NB4 (cell line): ENCODE measurements at places on chromosomes 1 and 21.

GRCh38 chr1:168755800-168756418 is 26.9 kb upstream of the DPT start:
- DNase-seq = no peak

DNA sequence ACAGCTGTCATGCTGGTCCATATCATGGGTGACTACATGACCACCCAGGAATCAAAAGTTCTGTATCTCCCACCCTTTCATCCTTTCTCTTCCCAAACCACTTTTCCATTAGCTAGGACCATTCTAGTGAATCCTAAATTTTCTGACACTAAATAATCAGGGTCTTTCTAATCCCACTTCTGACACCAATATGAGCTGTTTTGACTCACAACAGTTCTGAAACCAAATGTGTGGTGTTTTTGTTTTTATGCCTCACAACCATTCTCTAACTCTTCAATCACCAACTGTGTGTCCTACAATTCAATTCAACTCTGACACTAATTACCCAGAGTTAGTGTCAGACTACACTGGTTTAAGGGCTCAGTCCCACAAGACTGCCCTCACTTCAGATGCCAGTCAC is 63.9 kb downstream of the SMYD2 start:
- no peak for DNase-seq

DNA sequence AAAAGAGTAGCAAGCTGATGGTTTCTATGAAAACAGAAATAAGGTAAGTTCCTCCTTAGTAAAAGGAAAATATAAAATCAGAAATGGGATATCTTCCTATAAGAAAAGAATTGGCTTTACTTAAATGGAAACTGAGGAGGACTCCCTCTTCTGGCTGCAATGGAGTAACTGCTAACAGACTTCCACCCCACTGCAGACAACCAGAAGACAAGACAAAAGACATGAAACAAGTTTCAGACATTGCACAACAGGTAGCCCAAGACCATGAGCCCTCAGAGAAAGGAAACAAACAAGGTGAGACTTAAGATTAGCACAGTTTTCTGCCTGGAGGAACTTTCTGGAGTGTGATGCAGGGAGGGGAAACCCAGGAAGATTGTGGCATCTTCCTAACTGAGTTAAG is 17.0 kb upstream of the OLFML2B start:
- peak; percentile 59 for DNase-seq

DNA sequence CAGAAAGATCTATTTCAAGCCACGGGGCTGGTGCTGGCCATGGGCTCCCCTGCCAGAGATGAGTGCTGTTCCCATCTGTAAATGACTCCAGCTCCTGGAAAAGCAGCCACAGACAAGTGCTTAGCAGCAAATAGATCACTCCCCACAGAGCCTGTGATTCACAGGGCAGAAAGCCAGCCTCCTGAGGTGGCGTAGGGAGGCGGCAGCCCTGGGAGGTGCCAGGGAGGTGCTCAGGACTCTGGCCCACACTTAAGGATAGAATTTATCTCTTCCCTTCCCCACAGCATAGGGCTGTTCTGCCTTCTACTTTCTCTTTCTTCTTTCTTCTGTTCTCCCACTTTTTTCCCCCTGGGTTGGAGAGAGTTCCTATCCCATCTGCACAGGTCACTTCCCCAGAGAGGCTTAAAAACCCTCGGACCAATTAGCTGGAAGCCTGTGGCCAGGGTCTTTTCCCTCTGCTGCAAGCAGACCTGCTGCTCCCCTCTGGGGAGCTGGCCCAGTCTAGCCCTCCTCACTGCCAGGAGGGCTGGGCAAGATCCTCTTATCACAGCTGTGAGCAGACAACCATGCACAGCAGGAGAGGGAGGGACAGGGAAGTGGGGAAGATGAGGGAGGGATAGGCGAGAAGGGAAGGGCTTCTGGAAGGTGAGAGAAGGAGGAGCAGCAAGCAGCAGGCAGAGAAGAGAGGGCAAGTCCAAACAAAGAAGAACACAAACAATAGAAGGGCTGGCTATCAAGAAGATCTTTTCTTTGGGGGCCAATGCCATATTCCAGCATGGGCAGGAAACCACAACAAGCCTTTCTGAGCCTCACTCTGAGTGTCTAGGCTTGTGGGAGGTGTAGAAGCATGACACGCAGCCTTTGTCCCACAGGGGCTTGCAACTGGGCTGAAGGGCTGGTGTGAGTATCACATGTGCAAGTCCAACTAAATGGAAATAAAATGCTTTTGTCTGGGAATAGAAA is 41.0 kb downstream of the KCND3 start:
- peak; percentile 70 for DNase-seq

DNA sequence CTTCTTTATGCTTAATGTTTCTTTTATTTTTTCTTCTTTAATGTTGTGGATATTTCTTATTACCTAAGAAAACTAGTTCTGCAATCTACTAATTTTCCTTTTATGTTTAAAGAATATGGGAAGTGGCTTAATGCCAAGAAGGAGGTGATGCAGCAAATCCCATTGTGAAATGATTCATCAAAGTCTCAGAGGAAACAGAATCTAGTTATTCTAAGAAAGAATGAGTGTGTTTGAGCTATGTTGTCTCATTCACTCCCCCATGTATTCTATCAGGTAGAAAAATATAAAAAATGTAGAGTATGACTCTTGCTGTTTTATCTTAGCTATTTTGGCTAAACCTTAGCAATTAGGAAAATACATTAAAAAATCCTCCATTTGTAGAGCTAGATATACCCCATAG is 659.9 kb upstream of the RGS18 start:
- DNase-seq = no peak

DNA sequence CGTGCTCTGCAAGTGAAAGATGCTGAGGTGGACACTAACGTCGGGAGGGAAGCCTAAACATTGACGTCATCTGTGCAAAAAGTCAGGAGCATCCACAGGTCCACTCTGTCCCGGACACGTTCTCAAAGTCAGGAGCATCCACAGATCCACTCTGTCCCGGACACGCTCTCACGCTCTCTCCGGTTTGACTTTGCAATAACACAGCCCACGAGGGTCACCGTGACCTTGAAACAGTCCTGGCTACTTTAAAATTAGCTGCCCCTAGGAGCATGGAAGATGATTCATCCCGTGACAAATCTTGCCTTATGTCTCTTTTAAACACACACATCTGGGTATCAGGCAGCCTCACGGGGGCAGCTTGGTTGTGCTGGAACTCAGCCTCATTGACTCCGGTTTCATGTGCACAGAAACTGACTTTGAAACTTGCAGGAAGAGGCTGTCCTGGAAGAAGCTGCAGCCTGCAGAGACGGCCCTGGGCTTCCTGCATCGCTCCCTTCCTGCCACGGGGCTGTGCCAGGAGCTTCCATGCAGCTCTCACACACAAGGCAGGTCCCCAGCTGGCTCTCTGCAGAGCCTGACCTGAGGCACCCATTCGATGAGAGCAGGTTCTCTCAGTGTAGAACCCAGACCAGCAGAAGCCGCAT is 18.1 kb upstream of the COL18A1 start:
- DNase-seq = peak; percentile 48

DNA sequence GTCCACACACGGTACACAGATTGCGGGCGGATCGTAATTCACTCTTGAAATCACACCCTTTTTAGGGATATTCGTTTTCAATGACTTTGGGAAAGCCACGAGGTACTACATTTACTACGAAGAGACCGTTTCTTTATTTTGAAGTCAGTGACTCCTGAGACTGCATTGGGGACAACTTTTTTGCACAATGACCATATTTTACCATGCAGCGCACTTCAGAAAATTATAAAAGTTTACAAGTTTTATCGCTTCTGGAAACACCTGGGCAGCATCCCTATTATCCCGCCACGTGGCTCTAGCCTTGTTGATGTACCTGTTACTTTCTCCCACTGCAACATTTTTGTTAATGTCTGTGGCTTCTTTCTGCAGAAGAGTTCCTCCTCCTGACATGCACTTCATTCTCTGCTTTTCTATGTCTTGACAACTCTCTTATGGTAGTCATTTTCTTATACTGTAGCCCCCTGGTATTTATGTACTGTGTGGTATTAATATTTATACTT is 1.3 kb upstream of the AKT3 start:
- DNase-seq = no peak

DNA sequence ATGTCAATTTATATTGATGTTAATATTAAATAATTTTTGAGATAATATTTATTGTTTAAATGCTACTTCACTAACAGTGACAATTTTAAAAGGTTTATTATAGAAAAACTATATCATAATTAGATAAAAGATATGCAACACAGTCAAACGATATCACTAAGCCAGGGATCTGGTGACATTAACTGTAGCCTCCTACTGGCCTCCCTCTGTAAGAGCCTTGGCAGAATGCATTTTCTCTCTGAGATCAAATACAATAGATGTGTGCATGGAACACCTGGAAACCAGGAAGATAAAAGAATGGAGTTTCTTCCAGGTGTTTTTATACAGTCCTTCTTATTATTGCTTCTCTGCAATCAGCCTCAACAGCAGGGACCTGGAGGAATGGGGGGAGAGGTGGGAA is 1762.1 kb downstream of the BRINP3 start:
- no peak for DNase-seq

DNA sequence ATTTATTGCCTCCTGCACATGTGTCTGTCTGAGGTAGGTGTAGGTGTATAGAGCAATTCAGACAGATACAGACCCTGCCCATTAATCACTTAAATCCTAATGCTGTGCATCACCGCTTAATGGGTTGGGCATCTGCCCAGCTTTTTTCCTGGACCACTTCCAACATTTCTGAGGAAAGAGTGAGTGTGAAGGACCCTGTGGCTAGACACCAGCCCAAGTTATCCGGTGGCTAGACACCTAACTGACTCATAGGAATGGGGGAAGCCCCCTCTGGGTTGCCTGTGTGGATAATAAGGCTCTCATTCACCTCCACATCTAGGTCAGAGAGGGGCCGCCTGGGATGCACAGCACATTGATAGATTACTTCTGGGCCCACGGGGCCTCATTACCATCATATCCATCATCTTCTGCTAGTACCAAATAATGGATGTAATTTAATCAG is 121.1 kb upstream of the RAVER2 start:
- no peak for DNase-seq

GRCh38 chr1:38527373-38527966 is 332.1 kb downstream of the RRAGC start:
- no peak for DNase-seq

- DNase-seq = peak; percentile 60
These were observed 808 bp downstream of the MAP3K21 start for GRCh38 chr1:233328142-233328921.

GRCh38 chr21:28644762-28645161 is 347.9 kb downstream of the LTN1 start:
- no peak for DNase-seq

- no peak for DNase-seq
These were observed 51.9 kb downstream of the KIAA1614 start for GRCh38 chr1:180964595-180964994.

DNA sequence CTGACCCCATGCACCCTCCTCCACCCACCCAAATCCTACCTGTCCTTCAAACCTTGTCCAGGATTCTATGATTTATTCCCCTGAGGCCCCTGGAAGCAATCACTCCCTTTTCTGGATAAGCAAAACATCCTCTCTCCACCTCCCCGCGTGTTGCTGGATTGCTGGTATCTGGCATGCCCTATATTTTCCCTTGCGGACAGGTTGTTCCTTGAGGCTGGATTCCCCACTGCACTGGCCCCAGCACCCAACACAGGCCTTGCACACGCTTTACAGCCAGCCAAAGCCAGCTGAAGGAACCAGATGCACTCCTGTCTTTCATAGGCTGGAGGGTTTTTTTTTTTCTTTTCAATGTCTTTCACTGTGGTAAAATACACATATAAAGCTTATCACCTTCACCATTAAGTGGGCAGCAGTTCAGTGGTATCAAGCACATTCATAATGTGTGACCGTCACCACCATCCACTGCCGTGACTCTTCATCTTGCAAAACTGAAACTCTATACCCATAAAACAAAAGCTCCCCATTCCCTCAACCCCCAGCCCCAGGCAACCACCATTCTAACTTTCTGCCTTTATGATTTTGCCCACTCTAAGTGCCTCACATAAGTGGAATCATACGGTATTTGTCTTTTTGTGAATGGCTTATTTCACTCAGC is 50.9 kb downstream of the TOR1AIP2 start:
- DNase-seq = no peak

DNA sequence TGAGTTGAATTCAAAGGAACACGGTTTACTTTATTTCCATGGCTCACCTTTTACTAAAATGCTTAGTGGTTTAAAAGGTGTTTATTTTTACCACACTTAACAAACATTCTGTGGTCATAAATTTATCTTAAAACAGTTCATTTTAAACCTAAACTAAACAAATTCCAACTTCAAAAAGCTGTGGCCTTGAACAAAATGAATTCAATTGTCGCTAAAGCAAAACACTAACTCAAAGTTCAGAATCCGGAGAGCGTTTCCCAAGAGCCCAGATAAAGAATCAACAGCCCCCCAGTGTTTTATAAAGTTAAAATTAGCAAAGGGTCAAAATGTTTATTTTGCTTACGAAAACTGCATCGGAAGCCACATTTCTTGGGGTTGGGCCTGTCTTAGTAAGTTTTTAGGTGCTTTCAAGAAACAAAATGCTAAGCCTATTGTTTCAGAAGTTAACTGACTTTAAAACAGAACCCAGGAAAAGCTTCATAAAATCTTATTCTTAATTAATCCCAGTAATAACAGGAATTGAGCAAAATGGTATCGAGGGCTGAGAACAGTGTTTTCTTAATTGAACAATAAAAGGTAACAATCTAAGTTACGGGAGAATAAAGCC is 1.3 kb downstream of the PUM1 start:
- DNase-seq = no peak

GRCh38 chr1:40769815-40770214 is 13.8 kb upstream of the KCNQ4 start:
- peak; percentile 13 for DNase-seq

DNA sequence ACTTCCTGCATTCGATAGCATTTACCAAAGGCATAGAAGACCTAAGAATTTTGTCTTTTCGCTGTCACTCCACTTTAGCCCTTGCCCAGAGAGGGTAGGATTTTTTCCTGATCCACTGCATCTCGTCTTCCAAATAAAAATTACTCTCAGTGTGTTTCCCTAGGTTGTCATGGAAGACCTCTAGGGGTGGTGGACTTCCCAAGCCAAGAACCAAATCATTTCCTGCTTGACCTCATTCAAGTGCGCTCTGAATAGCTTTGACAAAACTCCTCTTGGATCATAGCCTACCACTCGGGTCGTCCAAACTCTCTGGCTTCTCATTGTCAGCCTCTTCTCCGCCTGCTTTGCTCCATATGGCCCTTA is 431 bp upstream of the C1orf52 start:
- no peak for DNase-seq

GRCh38 chr1:32128479-32128878 is 20.6 kb downstream of the KPNA6 start:
- DNase-seq = no peak

GRCh38 chr1:145751491-145752037 is 32.3 kb downstream of the CD160 start:
- no peak for DNase-seq

GRCh38 chr1:17624611-17625233 is 85.2 kb downstream of the ARHGEF10L start:
- no peak for DNase-seq
